ACHN (cell line): ENCODE measurements at places on chromosomes 11 and 22.

DNA sequence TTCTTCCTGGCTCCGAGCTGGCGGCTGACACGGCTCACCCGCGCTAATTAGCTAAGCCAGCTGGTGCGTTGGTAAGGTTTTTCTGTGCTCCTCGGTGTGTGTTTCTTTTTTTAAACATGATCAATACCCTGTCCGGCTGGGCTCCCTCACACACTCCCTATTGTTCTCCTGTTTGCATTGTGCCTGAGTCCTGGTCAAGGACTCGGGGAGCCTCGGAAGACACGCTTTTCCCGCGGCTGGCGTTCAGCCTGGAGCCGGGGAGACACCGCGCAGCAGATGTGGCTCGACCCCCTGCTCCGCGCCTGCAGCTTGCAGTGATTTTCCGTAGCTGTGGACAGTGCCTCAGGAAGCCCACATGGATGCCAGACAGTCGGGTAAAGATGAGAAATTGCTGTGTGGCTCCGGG is 454.9 kb upstream of the CADM1 start:
- no peak for DNase-seq

DNA sequence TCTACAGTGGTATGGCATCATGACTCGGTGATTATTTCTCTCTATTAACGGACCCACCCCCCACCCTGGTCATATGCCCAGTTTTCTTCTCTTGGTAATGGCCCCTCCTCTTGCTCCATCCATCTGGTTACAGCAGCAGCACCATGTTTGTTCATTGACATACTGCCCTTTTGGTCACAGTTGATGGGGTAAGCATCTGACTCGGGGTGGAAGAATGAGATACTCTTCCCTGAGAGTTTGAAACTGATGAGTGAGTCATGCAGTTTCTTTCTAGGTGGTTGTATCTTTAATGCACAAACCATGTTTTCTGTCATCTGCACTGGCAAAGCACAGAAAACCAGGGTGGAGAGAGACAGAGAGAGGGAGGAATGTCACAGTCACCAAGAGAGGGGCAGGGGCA is 126.0 kb downstream of the SYN3 start:
- DNase-seq = no peak

GRCh38 chr22:35329114-35329847 is 29.6 kb downstream of the TOM1 start:
- DNase-seq = no peak

DNA sequence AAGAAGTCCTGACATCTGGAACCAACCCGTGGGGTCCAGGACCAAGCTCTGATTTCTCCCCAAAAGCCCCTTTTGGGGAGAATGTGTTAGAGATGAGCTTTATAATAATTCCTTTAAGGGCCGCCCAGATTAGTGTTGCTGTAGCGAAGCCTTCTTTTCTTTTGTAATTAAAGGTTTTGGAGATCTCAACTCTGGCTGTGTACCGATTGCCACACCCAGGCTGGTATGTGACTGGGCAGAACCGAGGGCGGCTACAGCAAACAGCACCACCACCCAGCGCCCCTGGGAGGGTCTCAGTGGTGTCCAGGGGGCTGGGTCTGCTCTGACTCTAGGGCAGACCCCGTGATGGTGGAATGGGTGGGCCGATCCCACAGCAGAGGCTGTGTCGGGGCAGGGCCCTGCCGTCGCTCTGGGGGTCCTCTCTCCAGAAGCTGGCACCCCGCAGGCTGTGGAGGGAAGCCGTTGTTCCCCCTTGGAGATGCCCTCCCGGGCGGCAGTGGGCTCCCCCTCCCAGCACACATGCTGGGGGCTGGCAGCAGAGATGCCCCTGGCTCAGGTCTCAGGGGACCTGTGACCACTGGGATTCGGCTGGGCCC is 31.0 kb downstream of the TPCN2 start:
- DNase-seq = no peak

- no peak for DNase-seq
These were observed 20.7 kb downstream of the IFITM10 start for GRCh38 chr11:1729692-1730011.

DNA sequence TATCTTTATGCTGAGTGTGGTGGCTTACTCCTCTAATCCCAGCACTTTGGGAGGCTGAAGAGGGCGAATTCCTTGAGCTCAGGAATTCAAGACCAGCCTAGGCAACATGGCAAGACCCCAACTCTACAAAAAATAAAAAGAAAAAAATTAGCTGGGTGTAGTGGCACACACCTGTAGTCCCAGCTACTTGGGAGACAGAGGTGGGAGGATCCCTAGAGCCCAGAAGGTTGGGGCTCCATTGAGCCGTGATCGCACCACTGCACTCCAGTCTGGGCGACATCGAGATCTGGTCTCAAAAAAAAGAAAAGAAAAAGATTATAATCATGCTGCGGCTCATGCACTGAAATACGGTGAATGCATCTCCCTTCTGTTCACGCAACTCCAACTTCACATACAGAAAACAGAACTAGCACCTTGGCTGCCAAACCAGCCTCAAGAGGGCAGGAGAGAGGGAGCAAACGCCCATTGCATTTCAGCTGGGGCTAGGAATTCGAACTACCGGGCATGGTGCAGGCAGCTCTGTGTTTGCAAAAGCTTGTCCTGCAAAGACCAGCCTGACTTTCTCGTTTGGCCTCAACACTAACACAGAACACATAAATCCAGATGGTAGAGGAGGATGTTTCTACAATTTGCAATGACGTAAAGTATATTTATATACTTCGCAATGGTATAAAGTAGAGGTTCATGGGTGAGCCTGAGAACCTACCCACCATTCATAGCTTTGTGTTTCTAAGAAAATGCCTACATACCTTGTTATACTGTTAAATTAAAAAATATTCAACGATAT is 6.3 kb upstream of the SYNGR1 start:
- DNase-seq = peak; percentile 55

GRCh38 chr22:49663823-49664222 is 163.8 kb downstream of the BRD1 start:
- no peak for DNase-seq

- peak; percentile 97 for DNase-seq
These were observed 131.1 kb downstream of the RASSF10 start for GRCh38 chr11:13140028-13140870.

DNA sequence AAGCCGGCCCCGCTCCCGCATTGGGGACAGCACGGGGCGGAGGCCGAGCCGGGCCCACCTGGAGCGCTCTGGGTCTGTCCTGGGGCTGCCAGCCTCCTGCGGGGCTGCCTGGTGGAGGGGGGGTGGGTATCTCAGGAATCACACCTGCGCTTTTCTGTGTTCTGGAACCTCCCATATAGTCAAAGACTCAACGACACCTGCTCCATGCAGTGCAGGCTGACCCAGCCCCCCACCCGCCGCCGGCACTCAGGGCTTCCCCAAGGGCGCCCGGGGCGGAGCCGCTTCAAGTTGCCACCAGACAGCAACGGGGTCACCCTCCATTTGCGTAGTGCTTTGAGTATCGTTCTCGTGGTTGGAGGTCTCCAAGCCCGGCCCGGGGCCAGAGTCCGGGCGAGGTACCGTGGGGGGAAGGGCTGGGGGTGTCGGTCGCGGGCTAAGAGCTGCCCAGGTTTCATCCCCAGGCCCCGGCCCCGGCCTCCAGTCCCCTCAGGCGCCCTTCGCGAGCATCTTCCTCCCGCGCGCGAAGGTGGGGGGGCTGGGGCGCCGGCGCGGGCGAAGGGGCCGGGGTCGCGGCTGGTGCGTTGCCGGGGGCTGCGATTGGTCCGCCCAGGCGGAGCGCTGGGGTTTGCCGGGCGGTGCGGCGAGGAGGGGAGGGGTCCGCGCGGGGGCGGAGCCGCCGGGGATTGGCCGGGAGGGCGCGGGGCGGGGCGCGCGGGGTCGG is 6.6 kb downstream of the TSPAN4 start:
- no peak for DNase-seq

DNA sequence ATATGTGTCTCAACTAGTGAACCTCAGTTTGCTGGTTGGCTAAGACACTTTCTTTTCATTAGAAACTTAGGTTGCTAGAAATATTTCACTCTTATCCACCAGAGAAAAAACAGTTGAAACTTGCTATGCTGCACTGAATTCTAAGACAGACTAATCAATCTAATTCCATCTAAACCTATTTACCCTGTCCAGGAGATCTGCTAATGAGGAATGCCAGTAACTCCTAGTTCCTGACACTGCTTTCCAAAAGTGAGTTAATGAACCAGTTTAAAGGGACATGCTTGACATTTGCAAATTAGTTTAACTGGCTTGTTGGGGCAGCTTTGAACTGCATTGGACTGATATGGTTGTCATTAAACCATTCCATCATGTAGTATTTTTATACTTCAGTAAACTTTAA is 258.5 kb downstream of the CNTN5 start:
- DNase-seq = no peak

DNA sequence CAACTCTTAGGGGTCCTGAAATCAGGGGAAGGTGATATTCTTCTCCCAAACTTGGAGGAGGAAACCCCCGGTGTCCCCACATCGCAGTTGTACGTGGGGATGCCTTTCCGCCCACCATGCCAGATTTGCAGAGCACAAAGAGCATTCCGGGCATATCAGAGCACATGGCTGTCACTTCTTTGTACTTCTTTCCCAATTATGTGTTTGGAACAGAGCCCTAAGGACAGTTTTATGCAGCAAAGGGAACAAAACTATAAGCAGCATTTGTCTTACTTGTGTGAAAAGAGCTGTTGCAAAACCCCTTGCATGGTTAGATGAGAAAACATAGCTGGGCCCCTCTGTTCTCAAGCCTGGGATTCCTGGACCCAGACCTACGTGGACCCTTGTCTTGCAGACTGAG is 41.2 kb downstream of the NTM start:
- DNase-seq = no peak

GRCh38 chr11:47466701-47467250 is 17.8 kb upstream of the RAPSN start:
- DNase-seq = no peak

GRCh38 chr11:56700914-56701485 is 2.1 kb downstream of the OR9G1 start:
- no peak for DNase-seq

- no peak for DNase-seq
These were observed 50.2 kb downstream of the ARHGAP32 start for GRCh38 chr11:129141748-129142523.

GRCh38 chr11:69227271-69227670 is 66.7 kb upstream of the MYEOV start:
- DNase-seq = no peak

DNA sequence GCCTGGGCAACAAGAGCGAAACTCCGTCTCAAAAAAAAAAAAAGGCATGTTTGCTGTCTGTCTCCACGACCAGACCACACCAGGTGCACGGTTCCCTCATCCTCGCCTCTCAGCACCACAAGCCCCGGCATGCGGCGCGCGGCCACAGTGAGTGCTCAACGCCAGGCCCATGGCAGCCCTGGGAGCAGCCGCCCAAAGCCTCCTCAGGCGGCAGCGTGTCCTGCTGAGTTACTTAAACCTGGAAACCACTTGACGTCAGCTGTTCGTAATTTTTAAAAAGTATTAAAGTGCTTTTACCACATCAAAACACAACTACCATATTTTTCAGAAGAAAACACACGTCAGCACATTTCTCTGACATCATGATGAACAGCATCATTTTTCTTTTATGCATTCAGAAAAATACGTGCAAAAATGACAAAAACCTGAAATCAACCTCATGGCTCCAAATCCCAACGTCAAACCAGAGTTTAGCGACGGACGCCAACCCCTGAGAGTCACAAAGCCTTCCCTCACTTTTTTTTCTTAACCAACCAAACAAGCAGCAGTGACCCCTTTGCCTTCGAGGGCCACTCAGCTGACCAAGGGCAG is 2.1 kb downstream of the DEAF1 start:
- no peak for DNase-seq

DNA sequence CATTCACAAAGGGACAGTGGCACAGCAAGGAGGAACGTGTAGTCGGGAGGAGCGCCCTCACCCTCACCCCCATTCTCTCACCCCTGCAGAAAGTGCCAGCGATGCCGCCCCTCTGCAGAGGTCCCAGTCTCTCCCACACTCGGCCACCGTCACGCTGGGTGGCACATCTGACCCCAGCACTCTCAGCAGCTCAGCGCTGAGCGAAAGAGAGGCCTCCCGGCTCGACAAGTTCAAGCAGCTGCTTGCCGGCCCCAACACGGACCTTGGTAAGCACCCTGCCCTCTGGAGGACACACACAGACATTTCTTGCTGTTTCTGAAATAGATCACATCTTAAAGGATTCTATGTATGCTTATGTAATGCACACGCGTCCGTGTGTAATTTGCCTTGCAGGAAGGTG is 34.9 kb downstream of the TBC1D22A start:
- DNase-seq = peak; percentile 10

- no peak for DNase-seq
These were observed 9.7 kb downstream of the CD5 start for GRCh38 chr11:61111786-61112517.

GRCh38 chr22:44759430-44760310 is 7.3 kb downstream of the ARHGAP8 start:
- no peak for DNase-seq

DNA sequence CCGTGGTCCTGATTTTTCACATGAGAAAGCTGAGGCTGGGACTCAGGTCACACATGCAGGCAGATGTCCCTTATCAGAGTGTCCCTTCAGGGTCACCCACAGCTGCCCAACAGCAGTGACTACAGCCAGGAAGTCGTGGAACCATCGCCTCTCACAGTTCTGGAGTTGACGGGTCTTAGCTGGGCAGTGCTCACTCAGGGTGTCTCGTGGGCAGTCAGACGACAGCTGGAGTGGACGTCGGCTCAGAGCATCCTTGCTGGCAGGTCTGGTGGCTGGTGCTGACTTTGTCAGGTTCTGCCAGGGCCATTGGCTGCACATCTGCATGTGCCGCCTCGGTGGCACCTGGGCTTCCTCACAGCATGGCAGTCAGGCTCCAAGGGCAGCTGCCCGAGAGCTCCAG is 35.6 kb upstream of the TH start:
- no peak for DNase-seq

DNA sequence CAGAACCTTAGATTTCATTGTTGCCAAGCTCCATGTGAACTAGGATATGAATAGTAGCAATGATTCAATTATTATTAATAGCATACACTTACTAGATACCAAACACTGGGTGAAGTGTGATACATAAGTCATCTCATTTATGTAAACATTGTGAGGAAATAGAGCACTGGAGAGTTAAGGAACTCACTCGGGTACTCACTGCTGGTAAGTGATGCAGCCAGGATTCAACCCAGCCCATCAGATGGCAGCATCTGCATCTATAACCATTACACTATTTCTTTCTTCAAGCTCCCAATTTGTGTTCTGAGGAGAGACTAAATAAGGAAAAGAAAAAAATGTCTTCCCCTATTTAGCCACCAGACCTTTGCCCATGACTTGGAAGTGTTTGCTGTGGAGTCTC is 10.2 kb upstream of the ALG8 start:
- DNase-seq = no peak
